ENCODE measurements at places on chromosomes 3 and 15. TPM values are rescaled to one million over a fixed set of nuclear protein-coding genes. Genes with fewer than 3 reads are reported as not detected.

Gene EOMES
- 55.9 TPM for total RNA-seq

- no peak for DNase-seq
Measured at GRCh38 chr3:82596805-82597204, 835.4 kb upstream of the GBE1 start.

DNA sequence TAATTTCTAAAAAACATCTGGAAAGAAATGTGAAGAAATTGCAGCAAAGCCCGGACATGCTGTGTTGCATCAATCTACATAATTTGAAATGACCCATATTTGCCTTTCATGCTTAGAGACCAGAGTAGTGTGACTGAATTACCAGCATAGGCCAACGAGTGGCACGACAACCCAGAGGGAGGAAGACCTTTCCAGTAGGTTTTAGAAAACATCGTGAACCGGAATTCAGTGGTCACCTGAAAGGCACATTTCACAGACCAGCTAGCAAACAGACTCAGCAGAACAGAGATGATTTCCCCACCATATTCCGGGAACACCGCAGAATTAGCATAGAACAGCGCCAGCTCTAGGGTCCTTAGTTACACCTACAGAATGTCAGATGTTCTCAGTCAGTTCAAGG is 620.0 kb upstream of the ZNF385D start:
- peak; percentile 57 for DNase-seq

Gene PTPN9
- 25.5 TPM for total RNA-seq

Gene ZWILCH
- 31.1 TPM for total RNA-seq

DNA sequence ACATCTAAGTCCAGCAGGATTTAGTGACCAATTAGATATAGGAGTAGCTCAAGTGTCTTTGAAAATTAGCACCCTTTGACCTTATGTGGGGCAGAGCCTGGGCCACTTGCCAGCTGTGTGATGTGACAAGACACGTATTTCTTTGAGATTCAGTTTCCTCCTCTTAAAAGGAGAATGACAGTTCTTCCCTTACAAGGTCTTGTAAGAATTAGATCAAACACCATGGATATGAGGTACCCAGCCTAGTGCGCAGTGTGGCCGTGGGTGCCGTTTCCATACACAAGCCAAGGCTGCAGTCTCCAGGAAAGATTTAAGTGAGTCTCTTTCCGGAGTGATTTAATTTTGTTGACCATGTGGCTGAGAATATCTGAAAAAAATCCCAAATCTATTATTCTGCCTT is 46.3 kb downstream of the ARHGAP31 start:
- no peak for DNase-seq

DNA sequence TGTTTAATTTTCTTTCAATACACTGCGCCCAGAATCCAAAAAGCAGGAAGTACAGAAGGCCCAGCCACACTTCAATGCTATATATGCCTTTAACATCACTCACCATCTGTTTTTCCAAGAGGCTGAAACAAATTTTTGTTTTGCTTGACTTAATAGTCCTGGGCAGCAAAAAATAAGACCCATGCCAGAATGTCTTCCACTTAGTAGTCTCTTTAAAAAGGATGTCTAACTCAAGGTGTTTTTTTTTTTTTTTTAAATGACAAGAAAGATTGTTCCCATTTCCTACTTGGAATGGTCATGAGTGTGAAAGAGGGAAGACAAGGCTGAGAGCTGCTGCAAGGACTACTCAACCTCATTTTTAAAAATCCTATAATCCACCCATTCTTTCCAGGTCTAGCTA is 590.3 kb upstream of the SGO1 start:
- no peak for DNase-seq

GRCh38 chr15:61035311-61035710 is 193.8 kb downstream of the RORA start:
- no peak for DNase-seq

Gene FSIP1
- total RNA-seq = 6.1 TPM

DNA sequence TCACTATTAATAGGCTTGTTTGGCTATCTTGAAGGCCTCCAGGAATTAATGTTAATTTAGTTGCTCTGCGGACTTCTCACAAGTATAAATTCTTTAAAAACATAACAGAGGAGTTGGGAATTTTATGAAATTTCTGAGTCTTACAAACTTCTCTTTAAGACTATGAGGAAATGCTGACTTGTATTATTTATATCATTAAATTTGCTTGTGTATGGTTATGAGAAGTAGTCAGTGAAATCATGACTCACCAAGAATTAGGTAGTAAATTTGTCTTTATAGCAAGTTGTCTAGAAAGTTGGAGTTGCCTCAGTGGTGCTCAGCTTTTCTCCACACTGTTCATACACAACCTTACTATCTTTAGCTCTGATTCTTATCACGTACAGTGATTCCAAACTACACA is 26.5 kb downstream of the PHLDB2 start:
- DNase-seq = no peak

GRCh38 chr3:12559520-12559919 is 2.6 kb downstream of the MKRN2 start:
- DNase-seq = peak; percentile 53

- no peak for DNase-seq
Measured at GRCh38 chr15:96349857-96350720, 19.6 kb downstream of the NR2F2 start.

Gene ADCY5
- 23.5 TPM for total RNA-seq

Gene MME
- total RNA-seq = 1.8 TPM

GRCh38 chr3:72446218-72447058 is 401.8 kb downstream of the SHQ1 start:
- DNase-seq = peak; percentile 15

DNA sequence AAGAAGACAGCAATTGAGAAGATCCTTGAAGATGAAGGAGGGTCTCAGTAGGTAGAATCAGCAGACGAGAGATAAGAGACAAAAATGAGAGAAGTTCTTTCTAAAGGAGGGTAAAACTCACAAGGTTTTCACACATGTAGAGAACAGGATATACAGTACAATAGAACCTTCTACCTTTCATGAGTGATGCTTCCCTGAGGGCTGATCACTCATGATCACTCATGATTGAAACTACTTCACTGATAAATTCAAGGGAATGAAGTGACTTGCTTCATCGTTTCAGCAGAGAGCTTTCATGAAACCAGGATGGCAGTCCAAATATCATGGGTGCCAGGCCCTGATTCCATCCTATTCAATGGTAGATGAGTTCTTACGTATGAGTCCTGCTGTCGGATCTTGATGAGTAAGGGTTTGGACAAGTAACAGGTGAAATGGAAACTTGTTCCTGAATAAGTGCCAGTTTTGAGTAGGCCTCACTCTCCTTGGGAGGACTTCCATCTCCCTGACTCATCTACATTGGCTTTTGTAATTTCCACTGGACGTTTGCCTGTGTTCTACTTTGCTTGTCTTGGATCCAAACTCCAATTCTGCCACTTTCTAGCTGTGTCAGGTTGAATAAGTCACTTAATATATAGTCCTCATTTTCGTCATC is 9.6 kb upstream of the CLDN16 start:
- DNase-seq = no peak

Gene HRG
- total RNA-seq = not detected

Gene EXD1
- total RNA-seq = 0.09 TPM

DNA sequence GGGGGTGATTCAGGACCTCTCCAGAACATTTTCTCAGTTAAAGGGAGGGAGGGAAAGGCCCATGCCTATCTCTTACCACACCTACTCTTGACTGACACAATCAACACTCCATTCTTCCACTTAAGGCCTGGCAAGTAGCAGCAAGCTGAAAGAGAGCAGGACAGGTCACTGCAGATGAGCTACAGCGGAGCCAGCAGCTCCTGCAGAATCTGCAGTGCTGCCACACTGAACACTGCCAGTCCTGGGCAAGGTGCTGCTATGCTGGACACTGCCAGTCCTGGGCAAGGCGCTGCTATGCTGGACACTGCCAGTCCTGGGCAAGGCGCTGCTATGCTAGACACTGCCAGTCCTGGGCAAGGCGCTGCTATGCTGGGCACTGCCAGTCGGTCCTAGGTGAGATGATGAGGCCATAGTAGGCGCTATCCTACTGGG is 143.7 kb downstream of the MYLK start:
- DNase-seq = no peak

Gene PROK2
- 0.64 TPM for total RNA-seq

DNA sequence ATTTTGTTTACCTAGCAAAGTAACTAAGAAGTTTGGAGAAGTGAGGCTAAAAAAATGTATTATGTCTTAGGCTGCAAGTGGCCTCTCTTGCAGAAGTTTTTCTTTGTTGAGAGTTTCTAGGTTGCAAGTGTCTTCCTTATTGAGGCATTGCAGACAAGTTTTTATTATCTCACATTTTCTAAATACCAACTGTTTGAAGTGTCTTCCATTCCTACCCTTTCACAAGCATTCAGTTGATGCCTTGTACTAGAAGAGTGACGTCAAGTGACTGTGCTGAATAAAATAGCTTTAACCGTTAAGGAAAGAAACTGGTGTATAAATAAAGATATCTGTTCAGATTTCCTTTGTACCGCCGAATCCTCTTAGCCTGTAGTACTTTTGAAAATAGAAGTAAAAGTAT is 123.3 kb downstream of the ALCAM start:
- DNase-seq = no peak

DNA sequence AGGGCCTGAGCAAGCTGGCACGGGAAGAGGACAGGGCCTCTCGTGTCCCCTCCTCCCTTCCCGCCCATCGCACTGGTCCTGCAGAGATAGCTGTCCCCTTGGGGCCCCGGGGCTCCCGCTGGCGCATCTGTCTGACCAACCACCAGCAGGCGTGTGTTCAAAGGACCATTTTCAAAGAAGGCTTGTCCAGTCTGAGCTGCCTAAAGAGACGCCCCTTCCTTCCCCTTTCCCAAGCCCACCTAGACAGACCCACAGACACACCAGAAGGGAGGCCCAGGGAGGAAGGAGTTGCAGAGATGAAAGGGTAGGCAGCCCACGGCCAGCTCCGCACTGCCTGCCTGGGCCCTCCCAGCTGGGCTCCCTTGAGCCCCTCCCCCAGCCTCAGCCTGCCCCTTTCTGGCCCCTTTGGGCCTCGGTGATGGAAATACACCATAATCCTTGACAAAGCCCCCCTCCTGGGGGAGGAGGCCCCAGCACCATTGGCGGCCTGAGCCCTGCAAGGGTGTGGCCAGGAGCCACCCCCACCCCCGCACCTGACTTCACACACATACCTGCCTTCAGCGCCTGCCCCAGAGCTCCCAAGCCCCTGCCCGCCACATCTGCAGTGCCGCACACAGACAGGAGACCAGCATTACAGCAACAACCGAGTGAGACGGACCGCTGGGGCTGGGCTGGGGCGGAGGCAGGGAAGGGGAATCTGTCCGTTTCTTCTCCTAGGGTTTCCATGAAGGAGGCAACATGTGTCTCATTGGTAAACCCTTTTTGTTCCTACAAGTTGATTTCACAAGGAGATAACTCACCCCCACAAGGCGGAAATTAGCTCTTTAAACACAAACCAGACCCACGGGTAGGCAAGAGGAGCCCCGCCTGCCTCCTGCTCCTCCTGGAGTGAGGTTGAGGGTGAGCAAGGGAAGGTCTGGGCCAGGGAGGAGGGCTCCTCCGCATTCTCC is at the start of gene STRA6:
Gene STRA6 (minus strand): TSS at position 336 of the 950 bp plus-strand sequence. CDS start 520 bp downstream, outside the sequence.
- no peak for DNase-seq

DNA sequence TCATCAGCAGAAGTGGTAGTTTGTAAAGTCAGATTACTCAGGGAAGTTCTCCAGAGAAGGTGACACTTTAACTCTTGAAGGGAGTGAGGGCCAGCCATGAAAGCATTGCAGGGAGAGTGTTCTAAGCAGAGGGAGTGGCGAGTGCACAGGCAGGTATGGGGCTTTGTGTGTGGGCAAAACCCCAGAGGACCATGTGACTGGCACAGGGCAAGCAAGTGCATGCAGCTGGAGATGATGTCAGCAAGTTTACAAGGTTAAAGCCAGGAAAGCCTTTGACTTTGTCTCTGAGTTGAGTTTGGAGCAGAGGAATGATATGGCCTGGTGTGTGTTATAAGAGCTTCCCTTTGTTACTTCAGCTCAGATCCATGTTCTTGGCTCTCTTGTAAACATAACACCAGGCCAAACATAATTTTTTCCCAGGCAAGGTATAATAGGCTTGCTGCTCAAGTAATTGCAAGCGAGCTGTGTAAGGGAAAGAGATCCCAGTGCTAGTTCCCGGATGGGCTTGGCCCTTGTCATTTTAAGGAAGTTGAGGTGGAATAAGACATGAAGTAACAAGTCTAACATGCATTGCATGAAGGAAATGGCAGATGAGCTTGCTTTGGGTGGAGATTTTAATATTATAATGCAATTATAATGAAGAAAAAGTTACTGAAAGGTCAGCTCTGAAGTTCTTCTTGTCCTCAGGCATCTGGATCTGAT is 341.1 kb upstream of the LRRC3B start:
- DNase-seq = no peak

DNA sequence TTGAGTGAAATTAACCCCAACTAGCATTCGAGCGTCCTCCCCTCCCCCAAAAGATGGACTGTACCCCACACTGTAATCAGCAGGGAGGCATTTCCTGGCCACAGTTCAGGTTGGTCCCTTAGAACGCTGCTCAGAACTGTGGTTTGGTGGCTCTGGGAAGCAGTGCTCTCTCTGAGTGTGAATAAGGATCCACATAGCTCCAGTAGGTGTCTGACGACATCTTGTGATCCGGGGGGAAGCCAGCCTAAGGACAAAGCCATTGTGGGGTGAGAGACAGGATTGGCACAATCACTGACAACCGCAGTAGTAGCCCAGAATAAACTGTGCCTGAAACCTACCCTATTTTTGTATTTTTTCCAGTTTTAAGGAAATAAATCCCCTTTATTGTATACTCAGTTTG is 125.3 kb downstream of the IGF1R start:
- DNase-seq = no peak

Gene ZNF774
- 6.1 TPM for total RNA-seq

- no peak for DNase-seq
Measured at GRCh38 chr15:32656091-32656490, 14.6 kb downstream of the SCG5 start.

Gene MAGI1
- 103 TPM for total RNA-seq

DNA sequence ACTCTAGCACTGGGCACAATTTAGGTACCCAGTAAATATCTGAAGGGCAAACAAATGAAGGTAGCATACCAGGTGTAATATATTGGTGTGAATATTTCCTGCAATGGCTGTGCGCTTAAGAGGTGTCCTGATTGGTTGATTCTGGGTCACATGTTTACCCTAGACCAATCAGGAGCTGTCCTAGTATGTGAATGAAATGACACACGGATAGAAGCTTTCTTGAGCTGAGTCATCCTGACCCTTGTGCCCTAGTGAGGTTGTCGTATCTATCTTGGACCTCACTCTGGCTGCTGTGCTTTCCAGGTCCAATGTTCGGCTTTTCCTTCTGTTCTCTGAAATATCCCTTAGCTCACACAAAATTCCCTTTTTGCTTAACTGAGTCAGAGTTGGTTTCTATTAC is 58.1 kb upstream of the FOXP1 start:
- DNase-seq = no peak

DNA sequence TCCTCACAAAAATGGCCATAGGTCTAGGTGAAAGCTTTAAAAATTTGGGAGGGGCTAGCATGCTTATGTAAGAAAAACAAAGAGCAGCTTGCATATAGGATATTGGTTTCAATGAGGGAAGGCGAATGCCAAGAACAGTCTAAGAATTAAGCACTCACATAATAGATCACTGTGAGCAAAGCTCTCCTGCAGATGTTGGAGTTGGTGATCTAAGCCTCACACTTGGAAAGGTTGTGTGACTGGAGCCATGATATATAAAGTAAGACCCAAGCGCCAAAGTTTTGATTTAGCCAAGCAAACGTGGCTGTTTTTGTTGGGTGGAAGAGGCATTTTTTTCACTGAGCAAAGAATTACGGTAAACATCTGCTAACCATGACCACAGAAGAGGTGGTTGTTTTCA is 237.5 kb downstream of the FOXP1 start:
- DNase-seq = no peak
